Natural killer cell (primary cell): ENCODE measurements at places on chromosomes 6 and 20. TPM values are rescaled to one million over a fixed set of nuclear protein-coding genes. Genes with fewer than 3 reads are reported as not detected.

The TMC2 gene
- not detected for total RNA-seq

The TULP1 gene
- total RNA-seq, result not detected

The PTK7 gene
- 5.6 TPM for total RNA-seq

The NKX2-4 gene
- total RNA-seq, result not detected

The PSORS1C1 gene
- total RNA-seq, result not detected

The TINAG gene
- total RNA-seq, result not detected

The RAET1G gene
- total RNA-seq, result not detected

The KIAA1755 gene
- not detected for total RNA-seq

The TRIM31 gene
- not detected for total RNA-seq

The CALHM6 gene
- 12.3 TPM for total RNA-seq

The ENPP3 gene
- 32.4 TPM for total RNA-seq

GRCh38 chr20:31594558-31595379 lies 10.3 kb upstream of the ID1 start:
- no peak for DNase-seq

DNA sequence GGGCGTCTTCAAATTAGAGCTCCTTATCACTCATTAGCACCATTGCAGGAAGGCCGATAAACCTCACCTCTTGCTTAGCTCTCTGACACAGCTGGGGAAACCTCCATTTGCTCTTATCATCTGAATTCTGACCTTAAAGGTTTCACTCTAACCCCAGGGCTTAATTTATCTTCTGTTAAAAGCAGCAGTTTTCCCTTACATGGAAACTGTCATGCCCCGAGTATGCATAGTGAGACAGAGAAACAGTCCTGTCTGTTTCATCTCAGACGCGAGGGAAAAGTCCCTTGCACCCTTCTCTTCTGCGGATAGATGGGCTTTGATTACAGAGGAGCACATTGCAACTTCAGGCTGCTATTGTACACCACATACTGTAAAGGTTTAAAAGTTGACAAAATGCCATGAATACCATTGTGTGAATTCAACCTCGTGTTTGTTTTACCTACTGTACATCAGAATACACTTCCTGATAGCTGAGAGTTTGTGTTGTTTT lies 191.5 kb upstream of the BMP2 start:
- DNase-seq, result no peak

- DNase-seq, result no peak
These were observed 226.7 kb upstream of the SYNDIG1 start for GRCh38 chr20:24242763-24243162.

- no peak for DNase-seq
These were observed 11.3 kb downstream of the BMP7 start for GRCh38 chr20:57255183-57255582.

- DNase-seq, result no peak
These were observed 20.2 kb downstream of the ADNP start for GRCh38 chr20:50911030-50911429.

DNA sequence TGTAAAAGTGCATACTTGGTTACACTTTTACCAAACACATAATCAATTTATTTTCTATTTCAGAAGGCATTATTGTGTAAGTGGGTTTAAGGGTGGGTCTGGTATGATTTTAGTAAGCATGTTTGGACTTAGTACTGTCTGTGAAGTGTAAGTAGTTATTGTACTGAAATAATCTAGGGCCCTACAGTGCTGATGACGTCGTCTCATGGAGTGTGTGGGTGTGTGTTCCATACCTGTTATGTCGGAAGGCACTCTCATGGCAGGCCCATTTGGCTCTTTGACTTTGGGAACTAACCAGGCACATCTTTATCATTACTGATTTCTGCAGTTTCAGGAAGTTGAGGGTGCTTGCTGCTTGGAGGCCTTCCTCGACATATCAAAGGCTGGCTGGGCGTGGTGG lies 155.1 kb downstream of the SASH1 start:
- DNase-seq, result no peak

GRCh38 chr6:35275744-35276260 lies 16.3 kb downstream of the ZNF76 start:
- no peak for DNase-seq

- DNase-seq, result no peak
These were observed 93.3 kb downstream of the ADGRB3 start for GRCh38 chr6:68728159-68728979.

GRCh38 chr6:24089736-24090135 lies 36.3 kb upstream of the NRSN1 start:
- no peak for DNase-seq

- no peak for DNase-seq
These were observed 62.6 kb upstream of the THEMIS start for GRCh38 chr6:127963495-127963894.

DNA sequence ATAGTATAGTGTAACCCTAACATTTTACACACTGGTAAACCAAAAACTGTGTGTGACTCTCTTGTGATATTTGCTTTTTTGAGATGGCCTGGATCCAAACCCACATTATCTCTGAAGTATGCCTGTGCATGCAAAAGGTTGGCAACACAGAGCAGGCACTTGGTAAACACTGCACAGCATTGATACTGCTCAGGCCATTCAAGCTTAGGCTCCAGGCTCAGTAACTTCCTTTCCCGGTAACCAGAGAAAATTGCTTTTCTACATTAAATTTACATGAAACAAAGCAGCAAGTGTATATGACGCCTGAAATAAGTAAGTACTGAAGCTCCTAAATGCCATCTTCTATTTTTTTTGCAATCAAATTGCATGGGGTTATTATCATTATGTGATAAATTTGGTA lies 205.7 kb downstream of the EPM2A start:
- no peak for DNase-seq

- no peak for DNase-seq
These were observed 32.6 kb upstream of the MPC1 start for GRCh38 chr6:166415306-166415705.

- no peak for DNase-seq
These were observed 174.9 kb downstream of the QKI start for GRCh38 chr6:163589387-163589786.

DNA sequence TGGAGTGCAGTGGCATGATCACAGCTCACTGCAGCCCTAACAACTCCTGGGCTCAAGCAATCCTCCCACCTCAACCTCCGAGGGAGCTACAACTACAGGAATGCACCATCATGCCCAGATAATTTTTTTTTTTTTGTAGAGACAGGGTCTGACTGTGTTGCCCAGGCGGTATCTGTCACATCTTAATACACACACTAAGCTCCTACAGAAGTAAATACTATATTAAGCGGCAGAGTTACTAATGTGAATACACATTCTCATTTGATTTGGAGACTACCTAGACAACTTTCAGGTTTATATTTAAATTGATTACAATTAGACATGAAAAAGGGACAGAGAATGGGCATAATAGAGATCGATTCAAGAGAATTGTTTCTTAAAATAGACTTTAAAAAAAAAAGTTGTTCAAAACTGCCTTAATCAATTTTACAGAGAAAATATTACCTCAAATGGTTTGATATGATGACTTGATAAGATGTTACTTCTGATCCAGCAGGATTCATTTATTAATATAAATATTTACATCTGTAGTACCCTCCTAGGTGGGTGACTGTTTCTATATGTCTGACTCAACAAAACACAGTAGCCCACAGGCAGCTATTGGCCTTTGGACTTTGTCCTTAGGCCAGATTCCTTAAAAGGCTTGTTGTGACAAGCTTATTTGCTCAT lies 7.1 kb upstream of the LOC128125822 start:
- no peak for DNase-seq

GRCh38 chr6:122222761-122223160 lies 176.7 kb upstream of the HSF2 start:
- no peak for DNase-seq
